ENCODE measurements at places on chromosomes 16 and 17. TPM values are rescaled to one million over a fixed set of nuclear protein-coding genes. Genes with fewer than 3 reads are reported as not detected.

Gene ADCY9
- polyA plus RNA-seq = 2.8 TPM

Gene MPG
- polyA plus RNA-seq = 72.5 TPM

Gene LRRC46
- polyA plus RNA-seq = not detected

Gene DPEP1
- not detected for polyA plus RNA-seq

Gene NPIPB9
- polyA plus RNA-seq = 0.87 TPM

Gene FBXL16
- polyA plus RNA-seq = not detected

Gene MYH1
- polyA plus RNA-seq = not detected

Gene GP1BA
- polyA plus RNA-seq = not detected

Gene C16orf95
- 2.5 TPM for polyA plus RNA-seq

Gene ZDHHC1
- polyA plus RNA-seq = 4.2 TPM

Gene NT5M
- 1.9 TPM for polyA plus RNA-seq

Gene SMIM36
- not detected for polyA plus RNA-seq

Gene ACBD4
- 20.1 TPM for polyA plus RNA-seq

Gene ALKBH5
- polyA plus RNA-seq = 40.0 TPM

Gene TAT
- 1.2 TPM for polyA plus RNA-seq

Gene ZP2
- polyA plus RNA-seq = 0.03 TPM

Gene EVI2B
- polyA plus RNA-seq = 15.5 TPM

Gene AANAT
- 0.12 TPM for polyA plus RNA-seq

Gene FOXC2
- polyA plus RNA-seq = 0.25 TPM

Gene HSPB9
- not detected for polyA plus RNA-seq

Gene STH
- not detected for polyA plus RNA-seq

Gene PABPN1L
- polyA plus RNA-seq = not detected

Gene PYY
- polyA plus RNA-seq = 32.6 TPM

Gene MSLN
- polyA plus RNA-seq = 1.2 TPM

Gene CCL3
- 22.4 TPM for polyA plus RNA-seq

Gene TBC1D3H
- polyA plus RNA-seq = 0.46 TPM

Gene ITGAD
- polyA plus RNA-seq = 0.22 TPM

Gene CCL23
- polyA plus RNA-seq = not detected

Gene TRPV3
- 3.2 TPM for polyA plus RNA-seq

Gene IGSF6
- 6.7 TPM for polyA plus RNA-seq

Gene NPIPA3
- 0.54 TPM for polyA plus RNA-seq

Gene SCIMP
- polyA plus RNA-seq = 11.1 TPM
